Stimulated activated CD4-positive, alpha-beta T cell treated with anti-CD3 and anti-CD28 coated beads, Interleukin-12 subunit alpha, Interleukin-12 subunit beta, amount 100 ng/mL, for 4 hours (primary cell): ENCODE measurements at places on chromosomes 1 and 21.

DNA sequence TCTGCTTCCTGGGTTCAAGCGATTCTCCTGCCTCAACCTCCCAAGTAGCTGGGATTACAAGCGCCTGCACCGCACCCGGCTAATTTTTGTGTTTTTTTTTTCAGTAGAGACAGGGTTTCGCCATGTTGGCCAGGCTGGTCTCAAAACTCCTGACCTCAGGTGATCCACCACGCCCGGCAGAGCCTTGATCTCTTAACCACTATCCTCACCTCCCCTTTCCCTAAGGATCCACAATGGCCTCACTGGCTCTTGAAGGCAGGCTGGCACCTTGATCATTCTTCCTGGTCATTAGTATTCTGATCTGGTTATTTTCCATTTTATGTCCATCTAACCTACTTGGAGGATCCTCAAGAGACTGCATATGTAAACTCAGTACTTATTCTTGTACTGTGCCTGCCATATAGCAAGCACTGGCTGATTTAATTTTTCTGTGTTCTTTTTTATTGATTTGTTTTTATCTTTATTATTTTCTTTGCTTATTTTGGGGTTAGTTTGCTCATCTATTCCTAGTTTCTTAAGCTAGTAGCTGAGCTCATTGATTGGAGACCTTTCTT is 6.3 kb downstream of the RCC1 start:
- DNase-seq, result no peak

- no peak for DNase-seq
Observed at GRCh38 chr1:85359874-85360721, 83.7 kb upstream of the BCL10 start.

GRCh38 chr1:78055565-78056132 is 9.9 kb downstream of the GIPC2 start:
- no peak for DNase-seq

DNA sequence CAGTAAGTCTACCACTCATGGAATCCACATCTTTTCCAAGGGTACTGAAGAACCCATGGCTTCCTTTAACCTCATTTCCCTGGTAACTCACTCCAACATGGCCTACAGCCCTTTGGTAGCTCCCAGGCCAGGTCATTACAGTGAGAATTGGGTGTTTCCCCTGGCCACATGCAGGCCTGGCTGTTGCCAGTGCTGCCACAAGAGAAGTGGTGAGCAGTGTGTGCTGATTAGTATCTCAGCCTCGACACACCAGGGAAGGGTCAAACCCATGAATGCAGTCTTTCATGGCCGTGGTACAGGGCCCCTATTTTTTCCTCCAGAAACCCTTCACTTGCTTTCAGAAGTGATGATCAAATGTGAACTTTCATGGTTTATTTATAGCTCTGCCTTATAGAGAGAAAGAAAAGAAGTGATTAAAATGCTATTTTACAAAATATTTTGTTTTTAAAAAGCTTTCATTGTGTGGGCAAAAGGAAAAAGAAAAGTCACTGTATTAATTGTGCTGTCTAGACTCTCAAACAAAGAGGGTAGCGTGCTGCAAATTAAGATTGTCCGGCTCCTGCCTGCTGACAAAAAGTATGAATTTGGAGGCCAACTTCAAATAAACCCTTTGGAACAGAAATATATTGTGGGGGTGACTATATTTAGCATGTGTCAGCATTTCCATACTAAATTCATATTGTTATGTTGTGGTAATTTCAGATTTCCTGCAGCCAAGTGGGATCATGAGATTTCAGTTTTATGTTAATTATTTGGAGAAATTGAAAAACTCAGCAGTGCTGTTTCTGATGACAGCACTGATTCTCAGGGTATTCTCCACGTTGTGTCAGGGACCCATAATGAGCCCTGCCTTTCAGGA is 62.0 kb upstream of the HOOK1 start:
- no peak for DNase-seq

GRCh38 chr1:176820391-176821031 is 344.0 kb downstream of the ASTN1 start:
- no peak for DNase-seq

DNA sequence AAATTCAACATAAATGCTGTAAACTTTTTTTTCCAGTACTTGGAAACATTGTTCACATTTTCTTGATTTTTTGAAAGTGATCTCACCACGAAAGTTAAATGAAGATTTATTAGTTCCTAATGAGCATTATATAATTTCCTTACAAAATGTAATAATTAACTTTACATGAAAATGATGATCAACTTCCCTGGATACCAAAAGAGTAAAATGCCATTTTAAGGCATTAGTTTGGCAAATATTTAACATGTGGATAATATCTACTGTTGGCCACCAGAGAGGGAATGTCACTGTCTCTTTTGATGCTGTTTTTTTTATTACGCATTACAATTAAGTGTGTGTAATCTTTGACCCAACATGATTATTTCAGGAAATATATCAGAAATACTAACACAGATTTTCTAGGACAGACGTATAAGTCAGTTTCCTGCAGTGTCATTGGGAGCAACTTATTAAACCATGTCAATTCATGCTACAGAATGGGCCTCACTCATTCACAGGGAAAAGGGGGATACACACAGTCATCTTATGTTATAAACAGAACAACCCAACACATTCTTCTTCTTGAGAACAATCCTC is 903.9 kb upstream of the ADGRL2 start:
- no peak for DNase-seq

DNA sequence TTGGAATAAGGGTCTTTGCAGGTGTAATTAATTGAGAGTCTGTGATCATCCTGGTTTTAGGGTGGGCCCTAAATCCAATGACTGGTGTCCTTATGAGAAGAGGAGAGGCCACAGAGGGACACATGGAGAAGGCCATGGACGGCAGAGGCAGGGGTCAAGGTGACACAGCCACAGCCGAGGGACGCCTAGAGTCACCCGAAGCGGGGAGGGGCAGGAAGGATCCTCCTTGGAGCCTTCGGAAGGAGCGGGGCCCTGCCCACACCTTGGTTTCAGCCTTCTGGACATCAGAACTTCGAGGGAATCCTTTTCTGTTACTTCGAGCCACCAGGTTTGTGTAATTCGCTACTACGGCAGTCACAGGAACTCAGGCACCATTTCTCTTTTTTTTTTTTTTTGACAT is 31.1 kb downstream of the RRP1 start:
- no peak for DNase-seq

DNA sequence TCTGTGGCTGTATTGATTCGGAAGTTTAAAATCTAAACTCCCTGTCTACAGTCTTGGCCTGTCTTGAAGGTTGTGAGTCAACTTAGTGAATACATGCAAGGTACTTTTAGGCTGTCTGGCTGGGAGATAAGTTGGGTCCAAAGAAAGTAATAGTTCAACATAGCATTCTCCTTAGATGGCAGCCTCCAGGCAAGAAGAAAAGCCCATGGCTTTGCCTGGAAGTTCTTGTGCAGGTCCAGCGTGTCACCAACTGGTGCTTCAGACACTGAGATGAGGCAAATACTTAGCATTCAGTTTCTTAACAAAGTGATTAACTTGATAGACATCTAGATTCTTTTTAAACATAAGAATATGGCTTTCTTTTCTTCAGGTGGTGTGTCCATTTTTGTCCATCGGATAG is 328.2 kb downstream of the DISC1 start:
- no peak for DNase-seq

DNA sequence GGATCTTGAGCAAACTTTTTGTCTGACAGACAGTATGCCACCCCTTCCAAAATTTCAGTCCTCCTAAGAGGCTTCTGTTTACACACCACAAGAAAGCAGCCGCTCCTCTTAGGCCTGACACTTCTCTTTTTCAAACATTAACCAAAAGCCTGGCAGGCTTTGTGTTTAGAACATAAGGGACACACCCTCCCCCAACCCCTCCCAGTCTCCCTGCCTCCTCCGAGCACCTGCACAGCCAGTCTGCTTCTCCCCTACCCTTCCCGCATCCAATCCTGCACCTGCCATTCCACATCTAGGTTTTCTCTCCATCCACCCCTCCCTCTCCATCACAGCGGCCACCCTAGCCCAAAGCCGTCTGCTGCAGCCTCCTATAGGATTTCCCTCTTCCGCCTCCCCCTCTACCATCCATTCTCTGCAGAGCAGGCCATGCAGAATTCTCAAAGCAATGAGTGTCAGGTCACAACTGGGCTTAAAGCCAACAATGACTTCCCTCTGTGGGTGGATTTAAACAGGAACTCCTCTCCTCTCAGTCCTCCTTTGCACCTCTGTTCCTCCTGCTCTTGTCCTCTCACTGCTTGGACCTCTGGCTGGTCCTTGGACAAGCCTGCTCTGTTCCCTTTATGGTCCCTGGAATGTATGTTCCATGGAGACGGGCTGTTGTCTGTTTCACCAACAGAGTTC is 478.2 kb downstream of the NPHP4 start:
- DNase-seq, result no peak

- peak; percentile 74 for DNase-seq
Observed at GRCh38 chr1:40450495-40451237, 390 bp downstream of the ZFP69B start.

GRCh38 chr1:157472056-157472701 is 80.1 kb downstream of the FCRL5 start:
- no peak for DNase-seq

- peak; percentile 27 for DNase-seq
Observed at GRCh38 chr1:211133393-211133835, 534 bp downstream of the KCNH1 start.

DNA sequence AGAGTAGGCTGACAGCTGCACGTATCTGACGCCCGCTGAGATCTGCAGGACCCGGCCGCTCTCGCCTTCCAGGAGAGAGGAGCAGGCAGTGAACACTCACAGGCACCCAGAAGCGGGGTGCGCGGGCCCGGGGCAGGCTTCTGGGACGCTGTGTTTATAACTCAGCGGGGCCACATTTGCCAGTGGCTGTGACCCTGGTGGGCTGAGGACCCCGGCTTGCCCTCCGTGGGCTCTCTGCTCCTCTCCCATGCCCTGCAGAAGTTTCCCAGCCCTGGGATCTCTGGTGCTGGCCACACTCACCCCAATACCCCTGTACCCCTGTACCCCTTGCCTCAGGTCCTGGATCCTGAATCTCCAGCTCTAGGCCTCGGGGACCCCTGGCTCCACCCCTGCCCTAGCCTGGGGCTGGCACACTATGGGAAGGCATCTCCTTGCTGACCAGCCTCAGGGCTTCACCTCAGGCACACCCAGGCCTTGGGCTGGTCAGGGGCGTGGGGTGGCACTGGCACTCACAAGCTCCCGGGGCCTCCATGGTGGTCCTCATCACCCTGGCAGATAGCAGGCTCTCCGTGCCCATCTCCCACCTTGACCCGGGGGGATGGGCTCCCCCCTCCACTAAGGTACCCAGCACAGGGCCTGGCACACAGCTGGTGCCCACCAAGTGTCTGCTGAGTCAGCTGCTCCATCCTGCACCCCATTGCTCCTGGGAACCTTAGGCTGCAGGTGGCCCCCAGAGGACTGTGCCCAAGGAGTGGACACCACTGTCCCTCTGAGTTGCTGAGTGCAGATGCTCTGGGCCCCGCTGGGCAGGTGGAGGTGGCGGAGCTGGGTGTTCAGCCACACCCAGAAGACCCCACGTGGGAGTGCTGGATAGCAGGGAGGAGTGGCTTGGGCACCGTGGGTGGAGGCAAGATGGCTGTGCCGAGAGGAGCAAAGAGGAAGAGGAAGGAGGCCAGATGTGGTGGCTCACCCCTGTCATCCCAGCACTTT is 32.4 kb downstream of the MORN1 start:
- DNase-seq, result no peak

GRCh38 chr1:78122389-78122788 is 76.6 kb downstream of the GIPC2 start:
- no peak for DNase-seq

- no peak for DNase-seq
Observed at GRCh38 chr1:1232796-1233566, 944 bp downstream of the B3GALT6 start.

DNA sequence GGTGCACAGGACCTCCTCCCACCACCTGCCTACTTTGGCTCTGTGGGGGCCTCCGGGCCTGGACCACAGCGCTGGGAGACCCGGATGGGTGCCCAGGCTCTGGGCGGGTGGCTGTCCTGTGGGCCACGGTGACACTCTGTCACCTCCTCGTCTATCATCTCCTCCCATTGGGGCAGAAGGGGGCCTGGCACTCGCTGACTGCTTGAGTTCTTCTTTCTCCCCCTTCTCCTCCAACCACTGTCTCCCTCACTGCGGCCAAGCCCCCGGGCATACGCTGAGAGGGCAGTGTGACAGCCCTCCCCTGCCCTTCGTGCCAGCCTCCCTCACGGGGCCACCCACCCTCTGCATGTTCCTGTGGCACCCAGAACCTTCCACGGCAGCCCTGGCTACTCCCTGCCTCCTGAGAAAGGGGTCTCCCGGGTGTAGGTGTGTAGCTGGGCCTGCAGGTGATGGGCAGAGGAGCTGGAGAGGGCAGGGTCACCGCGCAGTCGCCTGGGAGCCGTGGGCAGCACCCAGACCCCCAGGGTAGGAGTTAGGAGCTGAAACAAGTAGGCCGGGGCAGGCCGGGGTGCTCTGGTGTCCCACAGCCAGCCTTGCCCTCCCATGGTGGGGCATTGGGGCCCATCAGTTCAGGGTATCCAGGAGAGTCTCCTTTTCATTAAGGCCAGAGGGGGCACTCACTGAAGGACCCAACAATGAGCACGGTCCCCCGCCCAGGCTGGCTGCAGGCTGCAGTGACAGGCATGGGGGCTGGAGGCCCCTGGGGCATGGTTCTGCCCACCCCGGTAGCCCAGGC is 9.2 kb upstream of the ARF1 start:
- DNase-seq, result no peak

DNA sequence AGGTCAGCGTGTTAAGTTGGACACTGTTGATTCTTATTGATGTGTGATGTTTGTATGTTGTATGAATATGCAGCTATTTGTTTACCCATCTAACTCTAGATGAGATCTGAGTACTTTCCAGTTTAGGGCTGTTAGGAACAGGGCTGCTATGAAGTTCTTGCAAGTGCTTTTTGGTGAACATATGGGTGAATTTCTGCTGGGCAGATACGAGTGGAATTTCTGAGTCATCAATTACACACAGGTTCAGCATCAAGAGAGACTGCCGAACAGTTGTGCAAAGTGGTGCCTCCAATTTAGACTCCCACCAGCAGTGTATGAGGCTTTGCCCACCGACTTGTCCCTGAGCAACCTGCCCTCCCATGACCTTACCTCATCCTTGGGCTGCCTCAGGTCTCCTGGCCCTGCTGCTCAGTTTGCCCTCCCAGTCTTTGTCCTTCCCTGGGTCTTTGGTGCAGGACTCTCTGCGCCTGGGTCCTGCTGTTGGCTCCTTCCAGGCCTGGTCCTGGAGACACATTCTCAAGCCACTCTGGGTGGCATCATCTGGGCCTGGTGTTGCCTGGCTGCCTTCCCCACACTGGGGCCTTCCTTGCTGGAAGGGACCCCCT is 343.6 kb downstream of the PTPRU start:
- no peak for DNase-seq
